Panc1 (cell line): ENCODE measurements at places on chromosomes 7 and 10.
A peak's percentile ranks its signal among the peaks of the same experiment; 100 is the strongest.

GRCh38 chr10:71778071-71778825, 4.9 kb upstream of the VSIR start:
- no peaks in the 10 kb centered on the region for H3K36me3 ChIP-seq
- H3K4me1 ChIP-seq = peaks cover 18% of the 10 kb centered on the region; the same call in 1 of the 2 replicates
- no peak overlapping the region for H3K4me3 ChIP-seq
- no peak overlapping the region for H3K27ac ChIP-seq

- no peaks in the 10 kb centered on the region for H3K36me3 ChIP-seq
- DNase-seq = peak; percentile 27
- H3K27me3 ChIP-seq = no peaks in the 10 kb centered on the region
- H3K4me3 ChIP-seq = no peak overlapping the region
- no peaks in the 10 kb centered on the region for H3K4me1 ChIP-seq
Observed at GRCh38 chr7:146366938-146367337, 250.3 kb downstream of the CNTNAP2 start.

DNA sequence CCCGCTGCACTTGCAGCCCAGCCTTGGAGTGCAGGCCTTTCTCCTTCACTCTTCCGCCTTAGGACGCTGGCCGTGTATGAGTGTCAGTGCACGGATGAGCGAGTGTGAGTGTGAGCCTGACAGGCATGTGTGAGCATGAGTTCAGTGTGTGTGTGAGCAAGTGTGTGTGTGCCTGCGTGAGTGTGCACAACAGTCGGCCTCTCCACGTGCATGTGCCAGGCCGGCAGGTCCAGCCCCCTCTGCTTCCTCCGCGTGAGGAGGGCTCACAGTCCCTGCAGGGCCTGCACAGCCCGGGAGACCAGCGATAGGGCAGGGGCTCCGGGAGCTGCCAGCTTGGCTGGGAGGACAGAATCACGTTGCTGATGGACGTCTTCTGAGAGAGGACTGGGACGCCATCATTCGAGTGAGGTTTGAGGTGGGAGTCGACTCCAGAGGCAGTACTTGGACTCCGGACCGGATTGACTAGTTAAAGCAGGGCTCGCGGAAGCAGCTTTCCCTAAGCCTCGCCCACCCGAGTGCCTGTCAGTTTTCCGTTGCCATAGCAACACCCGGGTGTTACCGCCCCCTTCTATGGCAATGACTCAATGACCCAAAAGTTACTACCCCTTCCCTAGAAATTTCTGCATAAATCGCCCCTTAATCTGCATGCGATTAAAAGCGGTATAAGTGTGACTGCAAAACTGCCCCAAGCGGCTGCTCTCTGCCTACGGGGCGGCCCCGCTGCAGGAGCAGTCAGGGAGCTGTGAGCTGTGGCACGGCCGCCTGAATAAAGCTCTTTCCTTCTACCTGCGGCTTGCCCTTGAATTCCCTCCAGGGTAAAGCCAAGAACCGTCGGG, 19.6 kb upstream of the CFAP46 start:
- H3K4me3 ChIP-seq = peak overlapping the region; percentile 34
- 0 out of 2 replicates have a peak, but pooled peaks cover 2% of the 10 kb centered on the region for H3K27me3 ChIP-seq
- H3K4me1 ChIP-seq = peaks cover 10% of the 10 kb centered on the region
- DNase-seq = no peak
- H3K27ac ChIP-seq = no peak overlapping the region

- no peaks in the 10 kb centered on the region; the same call in 1 of the 2 replicates for H3K4me1 ChIP-seq
- no peak for DNase-seq
- no peaks in the 10 kb centered on the region for H3K36me3 ChIP-seq
- no peaks in the 10 kb centered on the region for H3K27me3 ChIP-seq
Observed at GRCh38 chr10:71801361-71801760, 28.0 kb upstream of the VSIR start.

GRCh38 chr7:141114029-141114664, 40.3 kb downstream of the TMEM178B start:
- H3K36me3 ChIP-seq = no peaks in the 10 kb centered on the region
- DNase-seq = no peak
- no peaks in the 10 kb centered on the region for H3K27me3 ChIP-seq
- H3K4me3 ChIP-seq = no peak overlapping the region

DNA sequence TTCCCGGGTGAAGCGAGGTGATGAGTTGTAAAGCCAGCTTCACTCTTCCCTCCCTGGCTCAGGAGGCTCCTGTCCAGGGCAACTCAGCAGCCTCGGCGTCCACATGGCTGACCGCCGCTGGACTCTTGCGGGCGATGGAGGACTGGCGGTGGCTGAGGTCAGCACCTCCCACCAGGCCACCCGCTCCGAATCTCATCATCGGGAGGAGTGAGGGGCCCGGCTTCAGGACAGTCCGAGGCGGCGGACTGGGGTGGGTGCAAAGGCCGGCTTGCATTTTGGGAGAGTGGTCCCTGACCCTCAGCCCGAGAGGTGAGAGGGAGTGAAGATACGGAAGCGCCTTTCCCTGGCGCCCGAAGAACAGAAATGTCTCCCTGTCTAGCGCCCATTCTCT, 759 bp downstream of the DNAJB12 start:
- peaks cover 14% of the 10 kb centered on the region for H3K4me1 ChIP-seq
- no peaks in the 10 kb centered on the region for H3K27me3 ChIP-seq
- DNase-seq = no peak
- peak overlapping the region; percentile 87 for H3K4me3 ChIP-seq

- H3K4me1 ChIP-seq = peaks cover 6% of the 10 kb centered on the region; the same call in 1 of the 2 replicates
- no peaks in the 10 kb centered on the region for H3K27me3 ChIP-seq
- H3K4me3 ChIP-seq = no peak overlapping the region
- DNase-seq = no peak
- no peaks in the 10 kb centered on the region; the same call in 1 of the 2 replicates for H3K36me3 ChIP-seq
Observed at GRCh38 chr7:2567679-2568278, 9.0 kb downstream of the IQCE start.

- no peak for DNase-seq
- no peaks in the 10 kb centered on the region for H3K4me1 ChIP-seq
- no peaks in the 10 kb centered on the region for H3K36me3 ChIP-seq
- H3K4me3 ChIP-seq = no peak overlapping the region
- peaks cover 21% of the 10 kb centered on the region for H3K27me3 ChIP-seq
- no peak overlapping the region for H3K27ac ChIP-seq
Observed at GRCh38 chr10:98125940-98126631, 8.4 kb upstream of the R3HCC1L start.

- peaks cover 4% of the 10 kb centered on the region for H3K4me1 ChIP-seq
- no peaks in the 10 kb centered on the region for H3K27me3 ChIP-seq
- H3K36me3 ChIP-seq = no peaks in the 10 kb centered on the region
- H3K4me3 ChIP-seq = no peak overlapping the region
Observed at GRCh38 chr7:41189866-41190265, 513.0 kb downstream of the INHBA start.

DNA sequence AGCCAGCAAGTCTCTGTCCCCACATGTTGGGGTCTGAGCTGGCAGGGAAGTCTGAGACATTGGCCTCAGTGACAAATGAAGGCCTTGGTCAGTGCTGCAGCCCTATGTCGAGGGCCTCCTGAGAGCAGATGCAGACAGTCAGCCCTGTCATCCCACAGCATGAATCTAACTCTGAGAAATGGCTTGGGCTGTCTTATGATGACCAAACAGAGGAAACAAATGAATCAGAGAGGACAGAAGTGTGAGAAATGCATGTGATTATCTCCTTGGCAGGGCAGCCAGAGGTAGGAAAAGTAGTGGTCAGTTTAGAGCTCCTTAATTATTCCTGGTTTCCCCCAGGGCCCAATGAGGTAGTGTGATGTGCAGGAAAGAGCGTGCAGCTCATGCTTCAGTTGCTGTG, 287.6 kb downstream of the SORCS3 start:
- H3K36me3 ChIP-seq = no peaks in the 10 kb centered on the region
- H3K4me1 ChIP-seq = no peaks in the 10 kb centered on the region
- no peaks in the 10 kb centered on the region; the same call in 1 of the 2 replicates for H3K27me3 ChIP-seq

GRCh38 chr7:134729895-134730294, 49.5 kb upstream of the CALD1 start:
- no peaks in the 10 kb centered on the region for H3K4me1 ChIP-seq
- no peaks in the 10 kb centered on the region for H3K27me3 ChIP-seq
- H3K27ac ChIP-seq = no peak overlapping the region
- no peaks in the 10 kb centered on the region for H3K36me3 ChIP-seq

DNA sequence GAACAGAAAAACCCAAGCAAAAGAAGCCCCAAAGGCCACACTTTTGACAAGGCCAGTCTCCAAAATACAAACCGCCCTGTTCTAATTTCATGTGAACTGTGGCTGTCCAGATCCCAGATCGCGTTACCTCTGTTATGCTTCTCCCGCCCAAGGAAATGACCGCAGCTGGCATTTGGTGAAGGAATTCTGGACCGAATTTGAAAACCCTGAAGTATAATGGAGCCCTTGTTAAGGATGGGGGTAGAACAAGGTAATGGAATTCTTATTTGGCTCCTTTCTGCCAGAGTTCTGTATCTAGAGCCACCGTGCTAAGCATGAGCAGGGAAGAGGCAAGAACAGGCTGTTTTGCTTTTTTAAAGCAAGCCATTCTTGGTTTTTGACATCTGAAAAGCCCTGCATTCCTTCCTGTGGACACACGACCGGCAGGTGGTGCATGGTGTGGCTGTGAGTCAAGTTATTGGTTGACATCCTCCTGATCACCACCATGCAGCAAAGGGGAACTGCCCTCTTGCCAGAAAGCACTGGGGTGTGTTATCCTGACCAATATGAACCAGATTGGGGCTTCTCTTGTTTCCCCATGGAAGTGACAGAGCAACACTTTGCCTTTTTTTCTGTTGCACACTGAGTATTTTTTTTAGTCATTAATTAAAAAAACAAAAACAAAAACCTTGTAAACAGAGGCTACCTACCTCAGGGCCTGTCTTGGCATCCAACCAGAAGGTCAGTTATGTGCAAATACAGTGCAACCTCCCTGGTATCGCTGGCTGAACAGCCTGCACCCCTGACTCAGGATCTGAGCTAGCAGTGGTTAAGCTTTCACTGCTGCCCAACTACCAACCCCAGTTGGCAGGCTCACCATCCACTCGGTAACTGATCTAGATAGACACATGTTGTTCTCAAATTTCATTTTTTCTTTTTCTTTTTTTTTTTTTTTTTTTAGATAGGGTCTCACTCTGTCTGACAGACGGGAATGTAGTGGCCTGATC, 14.2 kb downstream of the UCMA start:
- H3K27me3 ChIP-seq = no peaks in the 10 kb centered on the region
- H3K4me3 ChIP-seq = peak overlapping the region; percentile 1; the same call in 1 of the 2 replicates
- 0 out of 2 replicates have a peak overlapping the region, but pooled peaks have one; percentile 4 for H3K27ac ChIP-seq
- no peaks in the 10 kb centered on the region for H3K36me3 ChIP-seq

- DNase-seq = no peak
- peaks cover 15% of the 10 kb centered on the region for H3K27me3 ChIP-seq
- peak overlapping the region; percentile 63 for H3K4me3 ChIP-seq
- no peaks in the 10 kb centered on the region for H3K36me3 ChIP-seq
- H3K4me1 ChIP-seq = peaks cover 5% of the 10 kb centered on the region; the same call in 1 of the 2 replicates
Observed at GRCh38 chr7:69597278-69598076, 798 bp upstream of the AUTS2 start.

GRCh38 chr7:7292085-7292484, 109.7 kb downstream of the C1GALT1 start:
- no peak overlapping the region for H3K4me3 ChIP-seq
- no peak for DNase-seq
- H3K36me3 ChIP-seq = no peaks in the 10 kb centered on the region
- no peak overlapping the region for H3K27ac ChIP-seq

- no peaks in the 10 kb centered on the region for H3K27me3 ChIP-seq
- peaks cover 25% of the 10 kb centered on the region for H3K4me1 ChIP-seq
- peak overlapping the region; percentile 36; the same call in 1 of the 2 replicates for H3K27ac ChIP-seq
- H3K4me3 ChIP-seq = no peak overlapping the region
- peaks cover 53% of the 10 kb centered on the region for H3K36me3 ChIP-seq
- DNase-seq = no peak
Observed at GRCh38 chr7:100095704-100096103, 5.5 kb downstream of the MCM7 start.

DNA sequence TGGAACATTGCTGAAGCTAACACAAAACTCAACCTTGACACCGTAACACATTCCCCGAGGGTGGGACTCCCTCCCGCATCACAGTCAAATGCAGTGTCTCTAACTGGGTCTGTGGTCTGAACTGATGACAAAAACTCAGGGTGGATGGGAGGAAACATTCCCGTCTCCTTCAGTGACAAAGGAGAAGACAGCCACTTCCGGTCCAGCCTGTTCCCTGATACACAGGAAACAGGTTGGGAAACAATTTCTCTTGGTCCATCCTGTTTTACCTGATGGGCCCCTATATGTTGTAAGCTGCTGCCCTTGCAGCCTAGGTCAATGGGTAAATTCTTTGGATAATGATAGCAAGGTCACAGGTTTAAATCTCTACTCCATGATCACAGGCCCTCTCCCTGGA, 20.4 kb downstream of the SLC13A4 start:
- no peak for DNase-seq
- H3K27ac ChIP-seq = no peak overlapping the region
- no peaks in the 10 kb centered on the region for H3K27me3 ChIP-seq
- no peaks in the 10 kb centered on the region for H3K36me3 ChIP-seq

DNA sequence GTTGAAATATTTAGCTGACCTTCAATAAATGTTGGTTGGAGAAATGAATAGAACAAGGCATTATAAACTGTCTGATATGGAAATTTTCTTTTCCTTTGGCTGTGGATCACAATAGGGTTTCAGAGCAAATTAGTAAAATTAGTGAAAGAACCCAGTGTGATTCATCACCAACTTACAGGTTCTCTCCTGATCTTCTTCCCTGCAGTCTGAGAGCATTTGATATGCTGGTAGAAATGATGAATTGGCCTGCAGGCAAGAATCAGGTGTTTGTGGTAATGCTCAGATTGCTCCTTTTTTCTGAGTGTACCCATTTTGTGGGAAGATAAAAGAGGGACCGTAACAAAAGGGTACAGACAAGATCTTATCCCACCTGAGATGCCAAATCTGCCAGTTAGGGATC, 51.9 kb downstream of the BTAF1 start:
- H3K4me1 ChIP-seq = no peaks in the 10 kb centered on the region
- H3K27ac ChIP-seq = no peak overlapping the region
- no peaks in the 10 kb centered on the region for H3K27me3 ChIP-seq
- no peak overlapping the region for H3K4me3 ChIP-seq
- no peak for DNase-seq

- no peak for DNase-seq
- no peak overlapping the region for H3K4me3 ChIP-seq
- no peaks in the 10 kb centered on the region for H3K4me1 ChIP-seq
- no peak overlapping the region for H3K27ac ChIP-seq
- no peaks in the 10 kb centered on the region for H3K36me3 ChIP-seq
Observed at GRCh38 chr7:41565655-41566054, 137.2 kb downstream of the INHBA start.

- H3K27me3 ChIP-seq = no peaks in the 10 kb centered on the region; the same call in 1 of the 2 replicates
- H3K4me3 ChIP-seq = no peak overlapping the region
- DNase-seq = no peak
- no peaks in the 10 kb centered on the region for H3K4me1 ChIP-seq
- H3K27ac ChIP-seq = no peak overlapping the region
- no peaks in the 10 kb centered on the region for H3K36me3 ChIP-seq
Observed at GRCh38 chr10:86601956-86602602, 52.3 kb upstream of the OPN4 start.

DNA sequence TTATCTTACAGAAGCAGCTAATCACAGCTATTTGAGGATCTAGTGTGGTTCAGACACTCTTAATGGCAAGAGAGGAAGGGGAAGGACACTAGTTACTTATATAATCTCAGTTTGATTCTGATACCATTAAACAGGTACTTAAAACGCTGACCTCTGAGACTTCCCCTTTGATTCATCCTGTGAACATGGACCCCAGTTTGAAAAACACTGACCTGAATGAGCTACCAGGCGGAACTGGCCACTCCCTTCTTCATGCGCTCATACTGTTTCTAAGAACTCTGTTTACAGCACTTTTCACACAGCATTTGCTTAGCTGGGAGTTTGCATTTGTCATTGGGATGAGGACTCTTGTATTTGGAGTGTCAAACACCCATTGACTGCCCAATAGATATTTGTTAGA, 45.7 kb downstream of the BEND7 start:
- no peaks in the 10 kb centered on the region for H3K36me3 ChIP-seq
- H3K4me3 ChIP-seq = no peak overlapping the region
- no peak overlapping the region for H3K27ac ChIP-seq
- no peak for DNase-seq
- H3K27me3 ChIP-seq = no peaks in the 10 kb centered on the region
